Tibial artery (tissue), 4 donors: ENCODE measurements at places on chromosomes 1 and 21.

DNA sequence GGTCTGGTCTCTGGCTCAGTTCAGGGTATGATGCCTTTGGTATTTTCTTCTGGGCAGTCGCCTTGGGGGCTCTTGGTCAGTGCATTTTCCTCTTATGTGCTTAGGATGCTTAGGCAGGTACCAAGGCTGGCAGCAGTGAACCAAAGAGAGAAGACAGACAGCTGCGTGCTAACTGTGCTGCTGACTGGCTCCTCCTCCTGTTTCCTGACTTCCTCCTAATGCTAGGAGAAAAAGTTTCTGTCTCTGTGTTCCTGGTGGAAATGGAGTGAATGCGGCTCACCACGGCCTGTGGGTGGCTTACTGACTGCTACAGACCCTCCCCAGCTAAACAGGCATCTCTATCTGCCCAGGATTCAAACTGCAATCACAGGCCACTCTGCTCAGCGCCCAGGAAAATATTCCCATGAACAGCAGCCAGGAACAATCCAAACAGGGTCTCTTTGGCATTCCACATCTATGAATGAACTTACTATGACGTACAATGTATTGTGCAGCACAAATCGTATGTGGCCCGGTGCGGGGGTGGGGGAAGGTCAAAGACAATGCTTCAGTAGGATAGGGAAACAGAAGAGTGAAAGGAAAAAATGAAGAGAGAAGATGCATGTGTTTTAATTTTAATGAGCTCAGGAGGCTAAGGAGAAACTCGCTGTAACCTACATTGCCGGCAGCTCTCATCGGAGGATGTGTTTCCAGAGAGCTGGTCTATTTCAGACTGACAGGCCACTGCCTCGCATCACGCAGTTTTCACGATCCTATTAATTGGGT, 2.8 kb downstream of the ABCG1 start:
- no peak for DNase-seq

- no peak for DNase-seq
Measured at GRCh38 chr21:33968080-33968994, 52.7 kb upstream of the ATP5PO start.

- no peak for DNase-seq
Measured at GRCh38 chr1:9459816-9460407, 79.4 kb upstream of the SLC25A33 start.

DNA sequence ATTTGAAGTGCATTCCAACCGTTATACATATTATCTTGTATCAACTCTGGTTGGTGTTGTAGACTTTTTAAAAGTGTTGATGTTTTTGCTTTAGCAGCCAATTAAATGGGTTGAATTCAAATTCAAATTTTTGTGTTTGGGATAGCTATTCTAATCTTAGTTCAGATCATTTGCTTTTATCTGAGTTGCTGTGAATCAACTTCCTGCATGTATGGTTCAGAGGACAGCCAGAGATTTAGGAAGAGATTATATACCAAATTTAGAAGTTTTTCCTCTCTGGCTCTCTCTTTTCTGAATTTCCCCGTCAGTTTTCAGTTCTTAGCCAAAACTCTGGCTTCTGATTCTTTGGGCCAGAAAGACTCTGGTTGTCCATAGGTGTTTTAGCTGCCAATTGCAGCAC, 415.5 kb downstream of the NUF2 start:
- no peak for DNase-seq

- DNase-seq = no peak
Measured at GRCh38 chr1:7513081-7513480, 258.0 kb upstream of the VAMP3 start.

- no peak for DNase-seq
Measured at GRCh38 chr1:208172423-208173145, 71.6 kb downstream of the PLXNA2 start.

GRCh38 chr1:204491655-204492054, 3.0 kb downstream of the PIK3C2B start:
- no peak for DNase-seq

DNA sequence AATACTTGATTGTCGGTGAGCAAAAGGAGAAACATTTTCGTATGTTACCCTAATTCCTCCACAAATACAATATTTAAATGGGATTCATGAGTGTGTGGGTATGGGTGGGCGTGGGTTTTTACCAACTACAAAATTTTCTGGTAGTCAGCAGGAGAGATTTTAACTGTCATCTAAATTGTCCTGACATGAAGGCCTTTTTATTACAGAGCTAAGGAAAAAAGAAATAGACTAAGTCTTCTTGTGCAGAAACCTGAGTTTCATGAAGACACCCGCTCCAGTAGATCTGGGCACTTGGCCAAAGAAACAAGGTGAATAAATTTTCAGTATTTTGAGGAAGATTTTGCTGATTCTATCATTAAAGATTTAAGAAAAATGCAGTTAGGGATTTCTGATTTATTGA, 752 bp downstream of the RGS18 start:
- no peak for DNase-seq

GRCh38 chr1:33182401-33182841, 578 bp upstream of the TRIM62 start:
- DNase-seq = no peak

- no peak for DNase-seq
Measured at GRCh38 chr1:51313268-51313852, 17.0 kb downstream of the TTC39A start.

DNA sequence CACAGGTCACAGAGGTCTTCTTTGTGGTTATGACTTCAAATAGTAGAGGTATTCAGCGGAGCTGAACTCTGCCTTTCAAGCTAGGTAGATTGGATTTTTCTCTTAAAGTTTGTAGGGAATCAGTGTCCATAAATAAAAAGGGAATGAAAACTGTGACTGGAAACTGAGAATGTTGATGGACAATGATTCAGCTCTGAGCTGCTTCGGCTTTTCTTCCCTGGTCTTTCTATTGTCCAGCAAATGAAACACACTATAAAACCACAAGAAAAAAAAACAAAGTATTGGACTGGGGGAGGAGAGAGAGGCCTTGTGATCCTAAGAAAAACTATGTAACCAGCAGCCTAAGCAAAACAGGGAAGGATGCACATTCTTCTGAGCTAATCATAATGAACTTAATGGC, 11.1 kb downstream of the TNNI3K start:
- DNase-seq = no peak

- no peak for DNase-seq
Measured at GRCh38 chr1:7967196-7967595, 5.7 kb downstream of the PARK7 start.

DNA sequence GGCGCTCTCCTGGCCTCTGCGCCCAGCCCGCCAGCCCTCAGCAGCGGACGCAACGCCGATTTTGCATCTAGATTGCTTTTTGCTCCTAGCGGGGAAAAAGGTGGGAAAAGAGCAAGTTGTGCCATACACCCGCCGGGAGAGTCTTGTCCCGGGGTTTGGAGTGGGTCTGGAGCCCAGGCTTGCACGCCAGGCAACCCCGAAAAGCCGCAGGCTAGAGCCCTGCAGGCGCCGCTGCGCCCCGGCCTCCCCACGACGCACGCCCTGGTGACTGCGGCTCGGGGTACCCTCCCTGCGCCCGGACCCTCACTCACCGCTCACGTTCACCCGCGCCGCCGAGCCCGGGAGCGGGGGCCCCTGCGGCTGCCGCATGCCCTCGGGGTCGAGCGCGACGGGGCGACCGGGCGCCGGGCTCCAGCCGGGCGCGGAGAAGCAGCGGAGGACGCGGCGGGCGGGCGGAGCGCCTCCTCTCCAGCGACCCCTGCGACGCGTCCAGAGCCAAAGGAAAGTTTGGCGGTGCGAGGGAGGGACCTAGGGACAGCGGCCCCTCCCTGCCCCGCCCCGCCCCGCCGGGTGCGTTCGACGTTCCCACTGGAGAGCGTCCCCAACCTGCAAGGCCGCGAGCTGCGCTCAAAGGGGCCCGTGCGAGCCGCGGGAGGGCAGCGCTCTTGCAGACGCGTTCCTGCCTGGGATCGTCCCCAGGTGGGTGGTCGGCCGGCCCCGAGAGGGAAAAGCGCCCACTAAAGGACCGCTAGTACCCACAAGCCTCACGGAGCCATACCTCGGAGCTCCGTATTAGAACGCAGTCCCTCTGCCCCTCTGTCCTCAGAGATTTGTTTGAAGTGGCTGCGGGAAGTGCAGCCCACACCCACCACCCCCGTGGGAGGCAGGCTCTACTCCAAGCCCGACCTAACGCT, at the start of gene LPAR3:
Gene LPAR3 (minus strand): TSS at position 502 of the 914 bp plus-strand sequence. CDS start 27,086 bp downstream, outside the sequence.
- no peak for DNase-seq

DNA sequence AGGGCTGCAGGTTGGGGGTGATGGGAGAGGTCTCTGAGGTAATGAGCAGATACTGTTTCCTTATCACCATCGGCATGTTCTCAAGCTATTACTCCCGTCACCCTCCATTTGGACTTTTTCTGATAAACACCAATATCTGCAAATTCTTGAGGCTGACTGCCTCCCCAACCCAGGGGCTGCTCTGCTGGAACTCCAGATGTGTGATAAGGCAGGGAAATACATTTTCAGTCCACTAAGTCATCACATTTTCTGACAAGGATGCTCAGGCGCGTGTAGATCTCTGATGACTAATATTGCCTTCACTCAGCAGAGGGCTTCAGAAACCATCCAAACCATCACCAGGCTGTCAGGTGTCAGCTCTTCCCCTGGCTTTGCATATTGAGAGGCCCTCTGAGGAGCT, 215.0 kb upstream of the POU3F1 start:
- DNase-seq = no peak

DNA sequence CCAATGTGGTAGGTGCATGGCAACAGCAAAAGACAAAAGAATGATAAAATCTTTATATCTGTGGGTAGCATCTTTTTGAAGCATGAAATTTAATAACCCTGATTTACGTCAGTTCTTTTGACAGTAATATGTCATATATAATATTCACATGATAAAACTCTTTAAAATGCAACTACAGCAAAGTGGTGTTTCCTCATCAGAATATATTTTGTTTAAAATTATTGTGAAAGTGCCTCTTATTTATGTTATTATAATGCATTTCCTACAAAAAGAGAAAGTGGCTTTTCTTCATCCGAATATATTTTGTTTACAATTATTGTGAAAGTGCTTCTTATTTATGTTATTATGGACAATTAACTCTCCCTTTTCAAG, 46.9 kb upstream of the EEIG2 start:
- no peak for DNase-seq
